ENCODE measurements at places on chromosomes 5 and 9.

DNA sequence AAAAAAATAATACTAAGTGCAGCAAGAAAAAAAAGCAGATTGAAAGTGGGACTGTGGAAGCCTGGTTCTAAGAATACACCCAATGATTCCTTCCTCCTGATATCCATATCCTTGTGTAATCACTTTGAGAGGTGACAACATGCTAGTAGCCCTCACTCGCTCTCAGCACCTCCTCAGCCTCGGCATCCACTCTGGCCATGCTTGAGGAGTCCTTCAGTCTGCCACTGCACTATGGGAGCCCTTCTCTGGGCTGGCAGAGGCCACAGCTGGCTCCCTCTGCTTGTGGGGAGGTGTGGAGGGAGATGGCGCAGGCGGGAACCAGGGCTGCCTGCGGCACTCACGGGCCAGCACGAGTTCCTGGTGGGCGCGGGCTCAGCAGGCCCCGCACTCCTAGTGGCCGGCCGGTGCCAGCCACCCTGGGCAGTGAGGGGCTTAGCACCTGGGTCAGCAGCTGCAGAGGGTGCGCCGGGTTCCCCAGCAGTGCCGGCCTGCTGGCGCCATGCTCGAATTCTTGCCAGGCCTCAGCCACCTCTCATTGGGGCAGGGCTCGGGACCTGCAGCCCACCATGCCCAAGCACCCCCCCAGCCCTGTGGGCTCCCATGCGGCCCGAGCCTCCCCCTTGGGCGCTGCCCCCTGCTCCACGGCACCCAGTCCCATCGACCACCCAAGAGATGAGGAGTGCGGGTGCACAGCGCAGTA, 24.5 kb upstream of the SELENOP start:
- DNase-seq, result no peak

DNA sequence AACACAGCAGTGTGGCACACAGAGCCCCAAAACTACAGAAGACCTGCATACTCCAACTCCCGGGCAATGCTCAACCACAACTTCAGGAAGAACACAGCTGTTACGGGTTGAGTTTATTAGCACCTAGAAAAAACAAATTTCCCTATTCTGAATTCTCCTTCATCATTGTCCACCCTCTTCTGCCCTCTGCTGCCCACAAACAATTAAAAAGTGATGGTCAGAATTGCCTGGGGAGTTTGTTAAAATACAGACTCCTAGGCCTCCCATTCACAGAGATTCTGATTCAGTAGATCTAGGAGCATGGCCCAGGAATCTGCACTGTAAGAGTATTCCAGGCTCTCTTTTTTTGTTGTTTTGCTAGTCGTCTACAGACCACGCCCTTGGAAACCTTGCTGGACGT, 310.6 kb downstream of the NDUFS4 start:
- no peak for DNase-seq

DNA sequence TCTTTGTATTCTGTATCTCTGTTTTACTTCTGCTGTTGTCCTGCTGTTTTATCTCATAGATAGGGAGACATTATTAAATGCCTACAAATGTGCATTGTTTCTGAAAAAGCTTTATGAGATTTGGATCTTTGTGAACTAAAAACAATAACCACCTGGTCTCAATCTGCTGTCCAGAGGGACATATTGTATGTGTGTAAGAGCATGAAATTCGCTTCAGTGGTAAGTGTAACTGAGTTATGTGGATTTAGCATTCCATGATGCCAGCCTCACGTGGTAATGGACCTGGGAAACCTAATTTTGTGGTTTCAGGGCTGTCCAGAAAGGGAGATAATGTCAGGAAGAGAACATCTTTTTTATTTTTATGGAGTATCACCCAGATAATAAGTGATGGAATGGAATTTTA, 119.3 kb downstream of the GDNF start:
- DNase-seq, result no peak

DNA sequence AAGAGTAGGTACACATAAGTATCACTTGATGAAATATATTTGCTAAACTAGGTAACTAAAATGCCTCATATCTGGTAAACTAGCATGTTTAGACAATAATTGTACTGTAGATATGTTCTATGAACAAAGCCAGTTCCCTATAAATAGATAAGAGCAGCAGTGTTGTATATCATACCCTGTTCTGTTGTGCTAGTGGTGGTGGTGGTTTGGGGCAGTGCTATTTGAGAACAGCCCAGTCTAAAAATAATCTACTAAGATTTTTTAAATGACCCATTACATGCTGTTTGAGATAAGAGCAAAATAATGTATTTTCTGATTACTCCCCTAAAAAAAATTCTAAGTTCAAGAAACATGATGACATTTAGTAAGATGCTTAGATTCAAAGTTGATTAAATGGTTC, 829.2 kb upstream of the DMAC1 start:
- DNase-seq, result no peak

GRCh38 chr9:37921168-37921510, 17.2 kb upstream of the SLC25A51 start:
- DNase-seq, result no peak

GRCh38 chr5:158233735-158234322, 374.9 kb upstream of the CLINT1 start:
- no peak for DNase-seq

DNA sequence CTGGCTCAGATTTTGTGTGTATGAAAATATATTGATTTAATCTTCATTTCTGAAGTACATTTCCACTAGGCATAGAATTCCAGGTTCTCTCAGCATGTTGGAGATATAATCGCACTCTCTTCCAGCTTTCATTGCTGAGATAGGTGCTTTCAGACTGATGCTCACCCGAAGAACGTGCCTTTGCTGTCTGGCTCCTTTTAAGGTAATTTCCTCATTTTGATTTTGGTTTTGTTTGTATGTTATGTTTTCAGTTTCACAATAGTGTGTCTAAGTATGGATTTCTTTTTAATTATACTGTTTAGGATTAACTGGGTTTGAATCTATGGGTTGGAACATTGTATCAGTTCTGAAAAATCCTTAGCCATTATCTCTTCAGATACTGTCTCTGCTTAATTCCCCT, 132.0 kb upstream of the NFIB start:
- DNase-seq, result no peak

DNA sequence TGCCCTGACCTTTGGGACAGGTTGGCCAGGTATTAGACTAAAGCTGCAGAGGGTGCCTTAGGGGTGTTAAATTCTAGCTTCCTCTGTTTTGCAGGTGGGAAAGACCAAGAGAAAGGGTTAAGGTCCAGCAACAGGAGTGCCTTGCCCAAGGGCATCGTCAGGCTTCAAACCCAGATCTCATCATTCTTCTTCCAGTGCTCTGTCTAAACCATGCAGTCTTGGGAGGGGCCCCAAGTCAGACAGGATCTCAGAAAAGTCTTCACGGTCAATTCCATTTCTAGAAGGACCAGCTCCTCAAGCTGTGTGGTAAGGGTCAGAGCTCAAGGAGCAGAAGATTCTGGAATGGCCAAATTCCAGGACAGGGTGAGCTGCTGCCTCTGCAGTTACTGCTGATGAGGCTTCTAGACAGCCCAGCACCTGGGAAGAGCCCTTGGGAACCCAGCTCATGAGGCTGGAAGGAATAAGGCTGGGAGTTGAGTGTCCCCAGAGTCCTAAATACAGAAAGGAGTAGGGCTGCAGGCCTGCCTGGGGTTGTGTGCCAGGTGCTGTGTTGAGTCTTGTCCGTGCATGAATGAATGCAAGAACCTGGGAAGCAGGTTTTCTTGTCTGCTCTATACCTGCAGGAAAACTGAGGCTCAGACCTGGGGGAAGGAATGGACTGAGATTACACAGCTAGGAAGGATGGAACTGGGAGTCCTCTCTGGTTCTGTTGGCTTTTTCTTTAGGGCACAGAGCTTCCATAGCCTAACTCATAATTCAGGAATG, 69.3 kb downstream of the WWC1 start:
- DNase-seq, result no peak

- DNase-seq, result no peak
These were observed 184.6 kb upstream of the MAP1B start for GRCh38 chr5:71922584-71923106.

GRCh38 chr9:134778156-134778555, 102.5 kb upstream of the FCN2 start:
- DNase-seq, result no peak

DNA sequence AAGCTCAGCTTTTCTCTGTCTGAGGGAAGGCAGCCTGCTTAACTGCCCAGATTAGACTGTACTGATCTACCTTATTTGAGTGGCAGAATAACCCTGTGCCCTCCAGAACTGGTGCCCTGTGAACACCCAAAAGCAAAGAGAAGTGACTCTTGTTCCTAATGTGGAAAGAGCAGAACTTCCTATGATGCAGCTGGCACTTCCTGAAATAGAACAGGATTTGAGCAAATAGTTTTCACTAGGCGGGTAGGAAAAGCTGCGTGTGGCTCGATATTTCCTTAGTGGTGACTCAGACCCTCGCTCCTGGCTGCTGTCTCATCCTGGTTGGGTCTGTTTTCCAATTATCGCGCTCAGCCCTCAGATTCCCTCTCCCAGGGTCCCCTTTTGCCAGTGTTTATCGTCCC, 89.9 kb downstream of the SH3TC2 start:
- no peak for DNase-seq

- DNase-seq, result no peak
These were observed 592.4 kb upstream of the DAB2 start for GRCh38 chr5:40017135-40017534.

GRCh38 chr5:173454361-173454735, 126.1 kb upstream of the STC2 start:
- DNase-seq, result no peak

DNA sequence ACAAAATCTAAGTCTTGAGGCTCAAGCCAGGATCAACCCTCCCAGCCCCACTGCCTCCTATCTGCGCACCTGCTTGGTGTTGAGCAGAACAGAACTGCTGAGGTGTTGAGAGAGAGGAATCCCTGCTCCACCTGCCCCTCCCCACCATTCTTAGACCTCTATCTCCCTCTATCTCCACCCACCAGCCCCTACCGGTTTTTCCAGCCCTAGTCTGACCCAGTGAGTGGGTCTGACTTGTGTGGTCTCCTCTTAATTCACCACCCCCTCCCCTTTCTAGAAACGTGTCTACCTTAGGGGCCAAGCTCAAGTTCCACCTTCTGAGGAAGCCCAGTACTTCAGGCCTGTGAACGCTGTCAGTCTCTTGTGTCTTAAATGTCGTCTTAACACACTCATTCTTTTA, 93.7 kb downstream of the ARHGAP26 start:
- DNase-seq, result no peak
